Bronchial smooth muscle cell (primary cell): ENCODE measurements at places on chromosomes 2 and 18. TPM values are rescaled to one million over a fixed set of nuclear protein-coding genes. Genes with fewer than 3 reads are reported as not detected.

The PLGLB2 gene
- total RNA-seq: 0.63 and 0.77 TPM in 2 replicates

The IRS1 gene
- 11.7 and 14.5 TPM in 2 replicates for total RNA-seq

The CTLA4 gene
- not detected in 2 replicates for total RNA-seq

The SCYGR4 gene
- total RNA-seq: not detected in 2 replicates

The EPAS1 gene
- 22.7 and 26.2 TPM in 2 replicates for total RNA-seq

The DNAJB2 gene
- total RNA-seq: 53.9 and 109 TPM in 2 replicates

The FAM124B gene
- total RNA-seq: under 0.01 and 0.16 TPM in 2 replicates

The CNDP1 gene
- total RNA-seq: 0.16 TPM in 1 of 2 replicates, not detected in the other

The COLEC12 gene
- 64.0 and 144 TPM in 2 replicates for total RNA-seq

The FOXI3 gene
- total RNA-seq: not detected in 2 replicates

The REG3A gene
- total RNA-seq: not detected in 2 replicates

The KLHL41 gene
- 2.5 and 16.7 TPM in 2 replicates for total RNA-seq

The RNF138 gene
- total RNA-seq: 14.5 and 30.2 TPM in 2 replicates

The LMAN2L gene
- total RNA-seq: 21.0 and 27.7 TPM in 2 replicates

The SERPINB8 gene
- 5.8 and 8.8 TPM in 2 replicates for total RNA-seq

The CYRIA gene
- 1.7 and 3.3 TPM in 2 replicates for total RNA-seq

The CD207 gene
- 0.09 TPM in 1 of 2 replicates, not detected in the other for total RNA-seq

The MYO7B gene
- not detected in 2 replicates for total RNA-seq

The OSBPL6 gene
- total RNA-seq: 0.52 and 0.79 TPM in 2 replicates

The CACNB4 gene
- total RNA-seq: 0.95 and 1.3 TPM in 2 replicates

The RRM2 gene
- 1.9 and 3.2 TPM in 2 replicates for total RNA-seq

The PLEK gene
- total RNA-seq: not detected in 2 replicates

The MAP2 gene
- total RNA-seq: 0.47 and 0.60 TPM in 2 replicates

The SFT2D3 gene
- 2.0 and 3.9 TPM in 2 replicates for total RNA-seq

The RAB6C gene
- not detected in 2 replicates for total RNA-seq

The SLC4A5 gene
- total RNA-seq: 0.16 and 0.26 TPM in 2 replicates

The SPEG gene
- 7.8 and 9.1 TPM in 2 replicates for total RNA-seq

The DAW1 gene
- 0.16 TPM in 1 of 2 replicates, not detected in the other for total RNA-seq

The CXXC1 gene
- total RNA-seq: 38.8 and 57.2 TPM in 2 replicates

The GPR155 gene
- total RNA-seq: 1.2 and 1.7 TPM in 2 replicates

The TSPYL6 gene
- total RNA-seq: not detected in 2 replicates

The FAM210A gene
- 11.5 and 17.7 TPM in 2 replicates for total RNA-seq

The SKOR2 gene
- total RNA-seq: not detected in 2 replicates

The KLHL29 gene
- 2.0 and 2.5 TPM in 2 replicates for total RNA-seq

The MRPS5 gene
- total RNA-seq: 48.1 and 64.5 TPM in 2 replicates

The DNAH7 gene
- 0.94 and 1.6 TPM in 2 replicates for total RNA-seq

The SERPINB10 gene
- total RNA-seq: not detected in 2 replicates

The CHN1 gene
- 8.1 and 19.1 TPM in 2 replicates for total RNA-seq

The TNFAIP6 gene
- 37.2 and 86.0 TPM in 2 replicates for total RNA-seq

The PRKAG3 gene
- total RNA-seq: not detected in 2 replicates

The ERCC3 gene
- total RNA-seq: 31.1 and 41.1 TPM in 2 replicates

The CYS1 gene
- 3.2 and 5.0 TPM in 2 replicates for total RNA-seq

The ARMC9 gene
- 42.7 and 85.1 TPM in 2 replicates for total RNA-seq

The SSB gene
- total RNA-seq: 51.2 and 83.9 TPM in 2 replicates

The TMEM178A gene
- total RNA-seq: 0.69 and 2.7 TPM in 2 replicates

The CCBE1 gene
- total RNA-seq: 14.2 and 24.9 TPM in 2 replicates

The COLEC11 gene
- not detected in 2 replicates for total RNA-seq

The MSTN gene
- total RNA-seq: 0.09 and 0.16 TPM in 2 replicates

The TCF7L1 gene
- 1.5 and 2.4 TPM in 2 replicates for total RNA-seq

The IL1F10 gene
- not detected in 2 replicates for total RNA-seq

The RAX gene
- total RNA-seq: not detected in 2 replicates

The EGR4 gene
- total RNA-seq: under 0.01 TPM in 1 of 2 replicates, not detected in the other
